ENCODE measurements at places on chromosomes 16 and 17.

- DNase-seq: peak; percentile 16
Observed at GRCh38 chr16:24668481-24669061, 60.9 kb upstream of the TNRC6A start.

DNA sequence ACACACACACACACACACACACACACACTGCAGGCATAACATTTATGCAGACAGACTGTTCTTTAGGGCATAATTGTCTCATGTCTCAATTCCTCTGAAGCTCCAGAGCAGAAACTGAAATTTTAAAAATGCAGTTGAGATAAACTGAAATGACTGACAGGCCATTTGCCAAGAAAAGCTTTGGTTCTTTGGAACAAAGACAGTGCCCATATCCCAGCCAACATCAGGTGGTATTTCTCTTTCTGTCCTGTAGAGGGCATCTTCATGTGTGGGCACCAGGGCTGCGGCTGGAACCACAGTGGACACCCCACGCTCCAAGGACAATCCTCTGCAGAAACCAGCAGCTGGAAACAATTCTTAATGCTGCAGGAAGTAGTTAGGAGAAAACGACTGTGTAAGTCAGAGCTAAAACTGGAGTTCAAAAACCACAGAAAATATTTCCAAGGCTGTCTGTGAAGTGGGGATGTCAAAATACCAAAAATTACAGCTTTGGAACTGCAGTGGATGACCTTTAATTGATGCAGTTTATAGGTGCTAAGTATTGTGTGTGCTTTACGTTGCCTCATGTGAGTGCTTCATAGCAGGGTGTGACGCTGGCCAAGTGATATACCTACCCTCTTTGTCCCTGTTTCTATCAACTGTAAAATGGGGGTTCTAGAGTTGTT, 10.6 kb upstream of the MEFV start:
- DNase-seq: peak; percentile 43

- no peak for DNase-seq
Observed at GRCh38 chr16:3564130-3564888, 12.9 kb downstream of the NLRC3 start.

GRCh38 chr17:12667299-12667958, 1.7 kb downstream of the MYOCD start:
- DNase-seq: no peak

GRCh38 chr16:70768203-70768580, 32.8 kb downstream of the VAC14 start:
- DNase-seq: no peak

DNA sequence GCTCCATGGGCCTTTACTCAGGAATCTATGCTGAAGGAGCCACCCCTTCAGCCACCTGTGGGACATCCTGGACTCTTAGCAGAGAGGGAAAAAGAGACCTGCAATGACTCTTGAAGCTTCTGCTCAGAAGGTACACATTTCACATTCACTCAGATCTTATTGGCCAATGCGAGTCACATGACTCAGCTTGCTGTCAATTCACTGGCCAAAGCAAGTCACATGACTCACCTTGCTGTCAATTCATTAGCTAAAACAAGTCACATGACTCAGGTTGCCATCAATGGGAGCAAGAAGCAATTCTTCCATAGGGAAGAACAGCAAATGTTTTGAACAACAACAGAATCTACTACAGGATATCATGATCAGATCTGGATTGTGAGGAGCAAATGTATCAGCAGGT, 233.4 kb downstream of the SHISA9 start:
- no peak for DNase-seq

DNA sequence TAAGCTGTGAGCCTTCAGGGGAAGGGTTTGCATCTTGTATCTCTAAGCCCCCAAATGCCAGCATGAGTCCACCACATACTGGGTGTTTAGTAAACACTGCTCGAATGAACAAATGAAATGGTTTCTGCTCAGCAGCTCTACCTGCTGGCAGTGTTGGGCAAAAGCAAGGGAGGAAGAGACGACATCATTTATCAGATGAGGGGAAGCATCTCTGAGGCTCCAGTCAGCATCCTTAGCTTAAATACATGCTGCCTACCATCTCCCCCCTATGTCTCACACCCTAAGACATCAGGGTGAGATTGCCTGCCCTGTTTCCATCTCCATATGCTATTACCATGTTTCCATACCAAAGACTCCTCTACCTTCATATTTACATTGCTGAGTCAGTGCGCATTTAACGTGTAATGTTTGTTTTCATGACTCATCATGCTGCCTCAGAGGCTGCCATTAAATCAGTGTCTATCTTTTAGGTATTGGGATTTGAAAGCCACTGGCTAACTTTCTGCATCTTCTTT, 379.8 kb downstream of the UTP18 start:
- DNase-seq: peak; percentile 8

- no peak for DNase-seq
Observed at GRCh38 chr17:297758-298157, 54.8 kb downstream of the RPH3AL start.

DNA sequence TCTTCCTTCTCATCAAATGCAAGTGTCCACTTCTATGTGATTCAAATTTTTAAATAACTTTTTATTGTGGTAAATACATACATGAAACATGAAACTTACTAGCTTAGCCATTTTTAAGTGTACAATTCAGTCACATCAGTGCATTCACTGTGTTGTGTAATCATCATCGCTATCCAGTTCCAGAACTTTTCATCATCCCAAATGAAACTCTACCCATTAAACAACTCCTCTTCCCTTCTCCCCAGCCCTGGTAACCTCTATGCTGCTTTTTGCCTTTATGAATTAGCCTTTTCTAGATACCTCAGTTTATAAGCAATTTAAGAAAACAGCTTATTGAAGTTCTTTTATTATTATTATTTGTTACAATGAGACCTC, 41.1 kb upstream of the IL34 start:
- no peak for DNase-seq

GRCh38 chr17:5045496-5045895, 10.3 kb upstream of the SLC52A1 start:
- DNase-seq: no peak

DNA sequence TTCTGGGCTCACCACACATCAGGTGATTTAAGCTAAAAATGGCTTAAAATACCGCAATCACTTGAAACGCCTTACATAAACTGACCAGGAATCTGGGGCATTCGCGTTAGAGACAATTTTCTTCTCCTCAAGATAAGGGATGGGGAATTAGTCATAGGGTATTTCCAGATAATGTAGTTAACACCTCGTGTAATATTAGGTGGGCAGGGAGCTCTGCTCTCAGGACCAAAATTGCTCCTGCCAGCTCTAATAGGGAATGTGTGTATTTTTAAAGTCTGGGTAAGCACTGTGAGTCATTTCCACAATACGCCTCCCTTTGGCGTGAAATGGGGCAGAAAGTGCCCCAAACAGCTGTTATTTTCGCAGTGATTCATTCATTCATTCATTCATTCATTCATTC, 408.6 kb downstream of the MAF start:
- DNase-seq: no peak

- no peak for DNase-seq
Observed at GRCh38 chr16:83722456-83723183, 85.2 kb upstream of the HSBP1 start.

GRCh38 chr16:474420-475122, 49.1 kb downstream of the RAB11FIP3 start:
- no peak for DNase-seq

DNA sequence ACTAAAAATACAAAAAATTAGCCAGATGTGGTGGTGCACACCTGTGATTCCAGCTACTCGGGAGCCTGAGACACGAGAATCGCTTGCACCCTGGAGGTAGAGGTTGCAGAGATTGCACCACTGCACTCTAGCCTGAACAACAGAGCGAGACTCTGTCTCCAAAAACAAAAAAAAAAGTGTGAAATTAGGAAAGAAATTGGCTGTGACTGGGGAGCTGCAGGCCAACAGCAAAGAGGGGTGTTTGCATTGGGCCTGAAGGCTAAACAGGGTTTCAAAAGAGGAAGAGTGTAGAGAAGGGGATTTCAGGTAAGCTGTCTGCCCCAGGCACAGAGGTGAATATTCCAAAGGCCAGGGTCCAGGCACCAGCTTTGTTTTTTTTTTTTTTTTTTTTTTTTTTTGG, 9.4 kb downstream of the BMERB1 start:
- no peak for DNase-seq

DNA sequence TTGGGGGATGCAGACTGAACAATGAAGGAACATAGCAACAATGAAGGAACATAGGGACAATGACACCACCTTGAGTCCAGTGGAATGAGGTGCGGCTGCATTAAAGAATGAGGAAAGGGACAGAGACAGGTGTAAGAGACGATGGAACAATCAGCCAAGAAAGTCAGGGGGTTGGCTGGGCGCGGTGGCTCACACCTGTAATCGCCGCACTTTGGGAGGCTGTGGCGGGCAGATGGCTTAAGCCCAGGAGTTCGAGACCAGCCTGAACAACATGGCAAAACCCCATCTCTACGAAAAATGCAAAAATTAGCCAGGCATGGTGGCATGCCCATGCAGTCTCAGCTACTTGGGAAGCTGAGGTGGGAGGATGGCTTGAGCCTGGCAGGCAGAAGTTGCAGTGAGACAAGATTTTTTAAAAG, 13.6 kb upstream of the CBFB start:
- DNase-seq: no peak

DNA sequence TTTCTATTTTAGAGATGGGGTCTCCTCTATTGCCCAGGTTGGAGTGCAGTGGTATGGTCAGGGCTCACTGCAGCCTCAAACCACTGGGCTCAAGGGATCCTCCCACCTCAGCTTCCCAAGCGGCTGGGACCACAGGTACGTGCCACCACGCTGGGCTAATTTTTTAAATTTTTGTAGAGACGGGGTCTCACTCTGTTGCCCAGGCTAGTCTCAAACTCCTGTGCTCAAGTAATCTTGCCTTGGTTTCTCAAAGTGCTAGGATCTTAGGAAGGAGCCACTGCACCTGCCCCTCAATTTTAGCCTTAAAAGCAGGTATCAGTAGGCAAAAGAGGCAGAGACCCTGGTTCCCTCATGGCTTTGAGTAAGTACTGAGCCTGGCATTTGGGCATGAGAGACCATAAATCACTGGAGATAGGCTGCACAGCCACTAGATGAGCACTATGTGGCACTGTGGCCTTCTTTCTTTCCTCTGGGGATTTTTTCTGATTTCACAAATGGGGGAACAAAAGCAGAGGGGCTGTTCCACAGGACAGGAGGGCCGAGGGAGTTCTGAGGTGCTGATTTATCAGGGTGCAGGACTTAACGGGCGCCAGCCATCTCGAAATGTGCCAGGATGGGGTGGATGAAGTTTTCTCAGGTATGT, 82.2 kb downstream of the PLXDC1 start:
- DNase-seq: peak; percentile 65

Data from suppressor macrophage treated with lipopolysaccharide for 4 hours (primary cell).